NCI-H526 (cell line): ENCODE measurements at places on chromosomes 3 and 15.

- no peak for DNase-seq
Observed at GRCh38 chr15:63576441-63576840, 20.7 kb upstream of the FBXL22 start.

- DNase-seq, result no peak
Observed at GRCh38 chr15:55589287-55589686, 1.1 kb upstream of the PYGO1 start.

- DNase-seq, result no peak
Observed at GRCh38 chr3:140441006-140441405, 236.9 kb upstream of the TRIM42 start.

GRCh38 chr3:97959872-97960271 lies 12.4 kb downstream of the RIOX2 start:
- DNase-seq, result no peak

- DNase-seq, result no peak
Observed at GRCh38 chr3:196227629-196228493, 11.5 kb downstream of the SLC51A start.

DNA sequence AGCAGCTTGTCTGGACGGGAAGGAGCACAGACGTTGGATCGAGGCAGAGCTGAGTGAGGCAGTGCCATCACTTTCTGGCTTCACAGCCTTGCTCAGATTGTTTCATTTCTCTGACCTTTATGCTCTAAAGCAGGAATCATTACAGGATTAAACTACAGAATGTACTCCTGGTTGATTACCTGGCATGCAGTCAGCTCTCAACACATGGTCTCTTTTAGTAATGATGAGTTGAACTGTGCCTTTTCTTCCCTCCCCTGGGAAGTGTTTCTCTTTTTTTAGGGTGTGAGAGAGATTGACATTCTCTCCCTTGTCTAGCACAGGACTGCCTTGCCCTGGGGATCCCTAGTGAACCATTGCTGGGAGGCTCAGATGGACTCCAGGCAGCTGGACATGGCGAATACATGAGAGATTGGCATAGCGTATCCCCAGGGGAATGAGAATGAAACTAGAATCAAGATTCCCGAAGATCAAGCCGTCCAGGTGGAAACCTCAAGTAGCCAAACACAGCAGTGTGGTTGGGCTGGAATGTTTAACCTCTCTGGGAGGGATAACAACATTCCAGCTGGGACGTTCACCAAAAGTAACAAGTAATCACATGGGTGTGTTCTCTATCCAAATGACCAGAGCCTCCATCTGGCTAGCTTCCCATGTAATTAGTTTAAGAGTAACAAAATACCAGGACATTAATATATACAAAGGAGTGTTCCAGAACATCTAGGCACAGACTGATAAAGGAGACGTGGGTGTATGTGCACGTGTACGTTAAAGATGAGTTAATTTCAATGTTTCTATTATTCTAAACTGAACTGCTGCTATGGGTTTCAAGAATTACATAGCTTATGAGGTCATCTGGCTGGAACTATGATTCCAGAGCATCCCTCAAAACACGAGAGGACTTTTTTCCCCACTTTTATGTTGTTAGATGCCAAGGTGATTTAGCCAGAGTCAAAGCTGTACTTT lies 118.6 kb upstream of the NR2E3 start:
- no peak for DNase-seq

DNA sequence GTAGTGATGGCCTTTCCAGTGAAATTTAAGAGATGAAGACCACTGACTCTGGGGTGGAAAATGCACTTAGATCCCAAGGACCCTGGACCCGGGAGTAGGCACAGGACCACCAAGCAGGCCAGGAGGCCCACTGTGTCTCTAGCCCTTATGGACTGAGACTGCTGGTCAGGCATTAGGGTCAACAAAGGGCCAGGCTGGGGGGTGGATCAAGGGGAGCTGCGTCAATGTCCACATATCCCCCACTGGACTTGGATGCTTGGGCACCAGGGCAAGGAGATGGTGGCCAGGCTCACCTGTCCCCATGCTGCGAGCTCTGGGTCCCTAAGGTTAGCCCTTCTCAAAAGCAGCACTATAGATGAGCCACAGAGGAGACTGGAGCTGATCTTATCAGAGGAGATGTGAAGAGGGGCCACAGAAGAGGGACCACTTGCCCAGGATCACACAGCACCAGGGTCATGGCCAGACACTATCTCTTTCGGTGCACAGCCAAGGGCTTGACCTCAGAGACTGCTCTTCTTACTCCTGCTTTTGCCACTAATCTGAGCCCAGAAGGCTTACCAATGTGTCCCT lies 14.7 kb downstream of the RAB6B start:
- DNase-seq, result no peak
